ENCODE measurements at places on chromosomes 7 and 10. TPM values are rescaled to one million over a fixed set of nuclear protein-coding genes. Genes with fewer than 3 reads are reported as not detected.
A peak's percentile ranks its signal among the peaks of the same experiment; 100 is the strongest.

- H3K27me3 ChIP-seq = no peaks in the 10 kb centered on the region
- H3K4me3 ChIP-seq = no peak overlapping the region
- no peak overlapping the region for H3K27ac ChIP-seq
- H3K36me3 ChIP-seq = no peaks in the 10 kb centered on the region
- H3K4me1 ChIP-seq = no peaks in the 10 kb centered on the region
Measured at GRCh38 chr10:83229991-83230390, 909.3 kb upstream of the GHITM start.

DNA sequence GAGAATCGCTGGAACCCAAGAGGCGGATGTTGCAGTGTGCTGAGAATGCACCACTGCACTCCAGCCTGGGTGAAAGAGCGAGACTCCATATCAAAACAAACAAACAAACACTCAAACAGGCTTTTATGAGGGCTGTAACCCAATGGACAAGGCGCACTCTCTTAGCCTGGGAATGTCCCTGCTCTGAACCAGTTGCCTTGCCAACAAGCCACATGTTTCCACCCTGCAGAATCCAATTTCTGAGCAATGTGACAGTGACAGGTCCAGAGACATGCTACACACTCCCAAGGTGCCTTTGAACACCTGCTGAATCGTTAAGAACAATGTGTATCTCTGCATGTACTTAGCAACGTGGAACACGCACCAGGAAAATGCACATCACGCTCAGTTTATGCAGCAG is 186.8 kb upstream of the AUTS2 start:
- no peak for DNase-seq
- H3K4me3 ChIP-seq = no peak overlapping the region
- no peaks in the 10 kb centered on the region for H3K4me1 ChIP-seq
- no peaks in the 10 kb centered on the region for H3K36me3 ChIP-seq
- no peaks in the 10 kb centered on the region for H3K27me3 ChIP-seq

GRCh38 chr10:86595496-86595895 is 58.9 kb upstream of the OPN4 start:
- H3K36me3 ChIP-seq = no peaks in the 10 kb centered on the region
- H3K4me3 ChIP-seq = no peak overlapping the region
- H3K4me1 ChIP-seq = no peaks in the 10 kb centered on the region

- no peak for DNase-seq
- no peaks in the 10 kb centered on the region for H3K27me3 ChIP-seq
- H3K27ac ChIP-seq = peak overlapping the region; percentile 32
- no peak overlapping the region for H3K4me3 ChIP-seq
- no peaks in the 10 kb centered on the region for H3K36me3 ChIP-seq
- no peaks in the 10 kb centered on the region for H3K4me1 ChIP-seq
Measured at GRCh38 chr10:31657434-31657872, 271.2 kb downstream of the ARHGAP12 start.

- no peaks in the 10 kb centered on the region for H3K36me3 ChIP-seq
- no peaks in the 10 kb centered on the region for H3K27me3 ChIP-seq
- peaks cover 7% of the 10 kb centered on the region for H3K4me1 ChIP-seq
- no peak overlapping the region for H3K4me3 ChIP-seq
- DNase-seq = peak; percentile 53
Measured at GRCh38 chr10:80538481-80539185, 931 bp downstream of the SH2D4B start.

Gene CC2D2B
- polyA plus RNA-seq = 0.29 TPM

Gene SAP25
- not detected for polyA plus RNA-seq

All from sigmoid colon (tissue), 7 donors.